Stromal cell of bone marrow (primary cell): ENCODE measurements at places on chromosomes 6 and 20.

- DNase-seq = no peak
Observed at GRCh38 chr6:130466748-130467061, 100.9 kb downstream of the TMEM200A start.

- no peak for DNase-seq
Observed at GRCh38 chr6:110173506-110174132, 5.9 kb downstream of the WASF1 start.

DNA sequence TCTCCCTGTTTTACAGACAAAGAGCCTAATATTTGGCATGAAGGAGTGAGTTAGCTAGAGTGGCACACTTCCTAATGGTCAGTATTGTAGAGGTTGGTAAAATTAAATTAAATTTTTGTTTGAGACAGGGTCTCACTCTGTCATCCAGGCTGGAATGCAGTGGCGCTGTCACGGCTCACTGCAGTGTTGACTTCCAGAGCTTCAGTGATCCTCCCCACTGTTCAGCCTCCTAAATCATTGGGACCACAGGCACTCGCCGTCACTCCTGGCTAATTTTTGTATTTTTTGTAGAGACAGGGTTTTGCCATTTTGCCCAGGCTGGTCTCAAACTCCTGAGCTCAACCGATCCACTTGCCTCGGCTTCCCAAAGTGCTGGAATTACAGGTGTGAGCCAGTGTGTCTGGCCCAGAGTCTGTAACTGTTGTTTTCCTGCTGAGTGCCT is 70.9 kb downstream of the SCAND1 start:
- DNase-seq = no peak

GRCh38 chr20:13291157-13291556 is 70.1 kb downstream of the ISM1 start:
- DNase-seq = no peak

DNA sequence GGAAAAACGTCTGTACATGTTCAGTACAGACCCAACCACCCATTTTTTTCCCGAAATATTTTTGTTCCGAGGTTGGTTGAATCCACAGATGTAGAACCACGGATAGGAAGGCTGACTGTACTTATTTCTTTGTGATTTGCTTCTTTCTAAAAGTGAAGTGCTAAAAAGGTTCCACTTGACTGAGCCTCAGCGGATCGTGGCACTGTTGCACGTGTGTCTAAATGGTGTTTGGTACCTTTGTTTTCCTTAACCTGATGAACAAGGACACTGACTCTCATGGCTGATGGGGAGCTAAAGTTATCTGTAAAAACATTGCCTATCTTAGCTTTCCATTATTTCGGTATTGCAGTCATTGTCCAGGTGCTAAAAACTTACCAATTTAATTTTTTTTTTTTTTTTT is 6.2 kb downstream of the BPHL start:
- no peak for DNase-seq

DNA sequence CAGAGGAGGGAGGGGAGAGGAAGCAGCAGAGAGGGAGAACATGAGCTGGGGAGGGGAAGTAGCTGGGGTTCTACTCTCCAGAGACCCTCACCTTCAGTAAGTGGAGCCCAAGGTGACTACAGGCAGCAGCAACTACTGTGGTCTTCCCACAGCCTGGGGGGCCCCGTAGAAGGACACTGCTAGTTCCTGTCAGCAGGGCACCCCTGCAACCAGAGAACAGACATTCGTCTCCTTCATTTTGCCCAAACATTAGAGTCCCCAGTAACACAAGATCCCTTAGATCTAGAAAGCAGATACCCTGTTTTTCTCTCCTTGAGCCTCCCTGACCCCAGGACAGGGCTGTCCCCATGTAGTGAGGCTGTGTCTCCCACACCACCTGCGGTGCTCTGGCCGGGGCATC is 8.2 kb downstream of the GNMT start:
- no peak for DNase-seq

DNA sequence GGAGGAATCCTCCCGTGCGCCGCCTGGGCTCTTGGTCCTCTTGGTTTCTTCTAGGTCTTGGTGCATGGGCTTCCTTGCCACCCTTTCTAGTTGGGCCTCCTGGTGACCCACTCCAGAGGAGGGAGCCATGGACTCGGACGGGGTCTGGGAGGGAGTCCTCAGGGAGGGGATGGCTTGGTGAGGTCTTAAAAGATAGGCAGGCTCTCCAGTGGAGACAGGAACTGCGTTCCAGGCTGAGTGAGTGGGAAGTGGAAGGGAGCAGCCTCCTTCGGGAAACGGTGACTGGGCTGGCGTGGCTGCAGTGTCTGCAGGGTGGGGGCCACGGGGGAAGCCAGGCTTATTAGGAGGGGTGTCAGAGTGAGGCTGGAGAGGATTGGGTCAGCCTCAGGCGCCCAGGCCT is 152.8 kb downstream of the GRM4 start:
- no peak for DNase-seq

DNA sequence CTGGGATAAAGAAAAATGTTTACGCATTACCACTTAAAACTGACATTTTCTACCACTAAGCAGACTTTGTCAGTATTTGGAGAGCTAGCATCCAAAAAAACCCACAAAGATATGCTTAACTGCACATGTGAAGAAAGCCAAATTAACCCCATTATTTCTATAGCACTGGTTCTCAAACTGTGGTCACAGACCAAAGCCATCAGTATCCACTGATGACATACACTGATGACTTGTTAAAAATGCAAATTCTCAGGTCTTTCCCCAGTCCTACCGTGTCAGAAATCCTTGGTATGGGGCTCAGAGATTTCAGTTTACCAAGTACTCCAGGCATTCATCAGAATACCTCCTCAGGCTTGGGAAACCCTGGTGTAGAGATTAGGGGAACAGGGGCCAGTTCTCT is 230.2 kb downstream of the PTPRK start:
- no peak for DNase-seq

GRCh38 chr6:122610690-122611455 is 668 bp downstream of the PKIB start:
- no peak for DNase-seq

DNA sequence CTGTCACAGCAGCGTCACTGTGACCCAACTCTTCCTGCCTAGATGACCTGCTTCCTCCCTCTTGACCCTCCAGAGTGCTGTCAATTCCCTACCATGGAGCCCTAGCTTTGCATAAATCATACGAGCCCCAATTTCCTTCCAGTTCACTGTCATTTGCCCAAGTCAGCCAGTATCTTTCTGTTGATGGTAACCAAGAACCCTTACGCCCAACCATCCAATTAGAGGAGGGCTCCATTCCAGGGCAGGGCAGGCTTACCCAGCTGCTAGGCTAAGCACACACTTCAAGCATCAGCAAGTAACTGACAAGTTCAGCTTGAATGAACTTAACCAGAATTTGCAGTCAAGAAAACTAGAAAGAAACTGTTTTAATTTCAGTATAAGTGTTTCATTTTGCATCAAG is 25.7 kb downstream of the WFDC3 start:
- no peak for DNase-seq
